ENCODE measurements at places on chromosomes 2 and 18.
A peak's percentile ranks its signal among the peaks of the same experiment; 100 is the strongest.

DNA sequence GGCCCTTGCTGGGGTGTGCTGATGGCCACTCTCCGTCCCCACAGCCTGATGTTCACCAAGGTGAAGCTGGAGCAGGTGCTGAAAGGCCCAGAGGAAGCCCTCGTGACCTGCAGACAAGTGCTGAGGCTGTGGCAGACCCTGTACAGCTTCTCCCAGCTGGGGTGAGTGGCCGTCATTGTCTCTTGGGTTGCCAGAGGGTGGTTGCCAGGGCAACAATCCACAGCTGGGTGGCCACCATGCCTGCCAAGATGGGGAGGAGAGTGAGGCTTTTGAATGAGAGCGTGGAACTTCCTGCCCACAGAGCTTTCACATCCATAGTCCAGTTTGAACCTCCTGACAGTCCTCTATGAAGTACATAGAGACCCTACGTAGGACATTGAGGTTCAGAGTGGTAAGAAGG is 108.8 kb downstream of the STPG4 start:
- no peak for DNase-seq

DNA sequence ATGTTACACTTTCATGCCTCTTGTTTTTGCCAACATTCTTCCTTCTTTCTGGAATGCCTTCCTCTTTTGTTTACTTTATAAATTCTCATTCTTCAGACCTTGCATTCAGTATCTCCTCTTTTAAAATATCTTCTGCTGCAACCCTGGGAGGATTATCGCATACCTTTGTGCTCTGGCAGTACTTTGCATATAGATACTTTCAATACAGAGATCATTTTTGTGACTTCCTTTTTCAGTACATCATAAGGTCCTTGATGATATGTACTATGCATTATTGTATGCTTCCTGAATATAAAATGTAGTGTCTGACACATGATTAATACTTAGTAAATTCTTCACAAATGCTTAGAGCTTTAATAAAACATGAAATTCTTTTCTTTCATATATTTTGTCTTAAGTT is 538.7 kb downstream of the TRIB2 start:
- no peak for DNase-seq

DNA sequence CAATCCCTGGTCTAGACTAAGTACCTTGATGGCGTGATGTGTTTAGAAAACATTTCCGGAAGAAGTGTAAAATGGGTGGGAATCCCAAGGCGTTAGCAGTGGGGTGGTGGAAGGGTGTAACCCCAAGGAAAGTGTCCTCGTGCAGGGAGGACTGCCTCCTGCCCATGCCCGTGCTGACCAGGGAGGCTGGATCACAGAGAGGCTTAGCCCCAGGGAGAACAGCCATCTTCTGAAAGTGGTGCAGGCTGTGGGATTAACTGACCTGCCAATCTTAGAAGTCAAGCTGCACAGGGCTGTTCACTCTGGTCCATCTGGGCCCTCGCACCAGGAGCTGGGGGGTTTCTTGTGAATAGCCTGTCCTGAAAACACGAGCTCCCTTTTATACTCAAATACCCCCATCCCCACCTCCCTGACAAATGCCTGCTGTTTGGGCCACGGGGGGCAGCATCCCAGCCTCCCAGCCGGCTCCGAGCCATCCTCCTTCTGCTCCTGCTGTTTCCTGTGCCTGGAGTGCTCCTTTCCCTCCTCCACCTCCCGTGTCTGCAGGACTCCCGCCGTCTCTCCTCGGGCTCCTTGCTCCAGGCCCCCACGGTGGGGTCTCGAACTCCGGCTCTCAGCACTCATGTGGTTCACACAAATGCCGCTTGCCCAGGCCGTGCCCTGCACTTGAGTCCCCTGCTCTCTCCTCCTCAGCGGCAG is 52.1 kb upstream of the PXDN start:
- no peak for DNase-seq

DNA sequence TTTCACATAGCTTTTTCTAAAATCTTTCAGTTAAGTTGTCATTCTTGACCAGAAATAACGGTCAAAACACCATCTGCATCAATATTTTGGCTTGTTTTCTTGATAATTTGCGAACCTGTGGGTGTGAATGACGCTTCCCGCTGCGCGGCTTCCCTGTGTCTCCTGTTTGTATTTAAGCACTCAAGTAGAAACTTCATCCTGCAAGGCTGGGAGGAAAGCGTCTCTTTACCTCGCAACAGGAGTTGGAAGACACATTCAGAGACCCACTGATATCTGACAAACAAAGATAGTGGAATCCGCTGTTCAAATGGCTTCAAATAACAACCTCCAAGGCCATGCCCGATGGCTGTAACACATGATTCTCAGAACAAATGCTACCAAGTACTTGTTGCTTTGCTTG is 704.9 kb downstream of the DCDC2C start:
- no peak for DNase-seq

DNA sequence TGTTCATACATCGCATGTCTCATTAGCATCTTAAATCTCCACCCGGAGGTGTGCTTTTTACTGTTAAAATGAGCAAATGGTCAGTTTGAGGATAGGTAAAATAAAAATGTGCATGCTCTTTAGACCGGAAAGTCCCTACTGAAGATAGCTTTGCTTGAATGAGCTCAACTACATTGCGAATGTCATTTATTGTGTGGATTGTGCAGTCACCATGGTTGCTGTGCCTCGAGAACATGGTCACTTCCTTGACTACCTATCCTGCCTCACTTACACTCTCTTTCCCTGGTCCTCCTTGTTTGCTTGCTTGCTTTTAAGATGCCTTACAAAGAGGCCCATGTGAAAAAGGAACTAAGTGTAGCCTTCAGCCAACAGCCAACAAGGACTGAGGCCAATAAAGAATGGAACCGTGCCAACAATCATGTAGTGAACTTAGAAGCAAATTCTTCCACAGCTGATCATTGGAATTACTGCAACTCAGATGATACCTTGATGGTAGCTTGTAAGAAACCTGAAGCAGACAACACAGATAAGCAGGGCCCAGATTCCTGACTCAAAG is 72.2 kb upstream of the BARD1 start:
- no peak for DNase-seq

DNA sequence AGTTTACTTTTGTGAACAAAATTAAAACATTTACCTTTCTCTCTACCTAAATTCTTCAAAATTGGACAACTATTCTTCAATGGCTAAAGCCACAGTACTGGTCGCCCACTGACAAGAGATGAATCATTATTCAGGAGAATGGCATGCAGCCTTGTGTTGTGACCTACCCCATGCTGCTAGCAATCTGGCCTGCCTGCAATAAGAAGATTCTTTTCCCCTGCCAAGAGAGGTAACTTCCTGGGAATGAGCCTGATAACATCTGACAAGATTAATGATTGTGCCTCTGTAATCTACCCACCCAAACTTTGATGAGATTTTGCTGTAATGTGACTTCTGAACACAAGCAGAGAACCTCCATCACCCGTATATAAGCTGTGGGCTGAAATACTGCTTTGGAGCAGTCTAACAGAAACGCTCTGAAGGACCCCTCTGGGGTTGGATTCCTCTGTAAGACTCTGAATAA is 47.0 kb upstream of the ST3GAL5 start:
- DNase-seq: peak; percentile 85

- DNase-seq: no peak
These were observed 20.0 kb downstream of the PASK start for GRCh38 chr2:241129086-241129871.

- peak; percentile 22 for DNase-seq
These were observed 193.0 kb upstream of the NETO1 start for GRCh38 chr18:73060666-73061288.

- DNase-seq: no peak
These were observed 35.5 kb upstream of the AQP4 start for GRCh38 chr18:26901020-26901419.

DNA sequence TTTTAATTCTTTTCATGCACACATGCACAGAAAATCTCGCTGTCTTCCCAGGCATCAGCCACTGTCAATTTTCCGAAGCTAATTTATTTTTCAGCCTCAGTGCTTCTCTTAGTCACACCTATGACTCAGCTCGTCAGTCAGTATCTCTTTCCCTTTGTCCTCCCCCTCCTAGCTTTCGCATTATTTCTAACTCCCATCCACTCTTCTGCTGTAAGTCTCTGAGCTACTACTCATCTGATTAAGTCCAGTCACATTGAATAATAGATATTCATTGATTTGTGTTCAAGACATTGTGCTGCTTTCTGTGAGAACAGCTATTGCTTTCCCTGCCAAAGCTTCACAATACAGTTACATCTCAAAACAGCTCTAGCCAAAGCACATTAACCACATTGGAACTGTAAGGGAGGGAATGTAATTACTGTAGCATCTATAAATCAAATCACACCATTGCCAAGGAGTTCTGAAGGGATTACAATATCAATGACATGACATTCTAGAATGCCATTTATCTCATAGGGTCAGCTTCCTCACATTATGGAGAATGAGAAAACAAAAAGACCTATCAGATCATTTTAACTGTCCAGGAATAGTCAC is 89.4 kb downstream of the SCN3A start:
- peak; percentile 81 for DNase-seq

DNA sequence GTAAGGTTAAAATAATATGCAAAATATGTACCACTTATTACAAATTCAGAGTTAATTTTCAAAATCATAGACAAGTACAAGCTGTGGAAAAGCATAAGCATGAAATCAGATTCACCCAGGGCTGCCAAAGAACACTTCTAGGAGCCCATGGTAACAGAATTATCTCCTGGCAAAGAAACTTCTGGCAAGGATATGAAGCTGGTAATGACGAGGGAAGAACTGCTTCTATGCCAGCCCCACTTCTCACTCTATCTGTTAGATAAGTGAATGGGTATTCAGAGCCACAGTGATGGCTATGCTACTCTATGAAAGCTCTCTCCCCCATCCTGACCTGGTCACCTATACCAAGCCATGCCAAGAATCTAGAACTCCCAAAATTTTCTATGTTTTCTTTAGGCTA is 36.9 kb upstream of the PDE1A start:
- DNase-seq: no peak

DNA sequence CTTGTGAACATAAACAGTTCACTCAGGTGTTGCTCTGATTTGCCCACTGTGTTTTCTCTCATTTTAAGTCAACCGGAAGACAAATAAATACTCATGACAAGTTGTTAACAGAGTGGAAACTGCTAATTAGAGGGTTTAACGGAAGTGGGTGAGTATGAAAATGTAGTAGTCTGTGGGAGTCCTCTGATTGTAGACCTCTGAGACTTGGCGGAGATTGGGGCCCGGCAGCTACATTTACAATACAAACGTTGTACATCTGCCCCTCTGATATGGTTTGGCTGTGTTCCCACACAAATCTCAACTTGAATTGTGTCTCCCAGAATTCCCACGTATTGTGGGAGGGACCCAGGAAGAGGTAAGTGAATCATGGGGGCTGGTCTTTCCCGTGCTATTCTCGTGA is 107.3 kb upstream of the FAM98A start:
- DNase-seq: no peak

DNA sequence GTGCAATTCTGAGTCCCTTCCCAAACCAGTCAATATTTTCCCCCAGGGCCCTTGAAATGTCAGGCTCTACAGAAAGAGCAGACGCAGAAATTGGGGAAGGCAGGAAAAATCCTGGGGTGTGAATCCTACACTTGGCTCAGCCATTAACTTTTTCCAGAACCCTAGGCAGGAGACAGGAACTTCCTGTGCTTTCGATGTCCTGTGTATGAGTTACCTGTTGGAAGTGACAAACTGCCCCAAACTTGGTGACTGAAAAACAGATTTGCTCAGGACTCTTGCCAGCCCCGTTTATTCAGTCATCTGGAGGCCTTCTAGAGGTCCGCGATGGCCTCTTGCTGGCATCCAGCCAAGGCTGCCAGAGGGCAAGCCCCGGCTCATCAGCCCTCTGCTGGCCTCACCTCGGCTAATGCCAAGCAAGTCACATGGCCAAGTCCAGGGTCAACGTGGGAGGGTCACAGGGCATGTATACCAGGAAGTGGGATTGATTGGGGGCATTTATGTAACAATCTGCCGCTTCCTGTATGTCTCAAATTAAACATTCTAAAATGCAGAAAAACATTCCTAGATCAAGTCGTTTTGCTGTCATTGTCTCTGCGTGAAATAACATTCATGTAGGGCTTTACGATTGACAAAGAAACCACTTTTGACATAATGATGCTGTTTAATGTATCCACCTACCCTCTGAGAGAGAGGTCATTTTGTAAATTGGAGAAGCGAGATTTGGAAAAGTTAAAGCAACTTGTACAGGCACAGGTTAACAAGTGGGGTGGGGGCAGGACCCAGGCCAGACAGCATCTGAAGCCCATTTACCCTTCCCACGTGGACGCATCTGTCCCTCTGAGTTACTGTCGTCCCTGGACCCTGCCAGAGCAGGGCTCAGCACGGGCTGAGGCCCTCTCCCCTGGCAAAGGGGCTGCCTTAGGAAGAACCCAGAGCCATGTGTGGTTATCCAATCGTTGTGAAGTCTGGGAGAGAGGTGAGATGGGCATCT is 179.4 kb downstream of the INHBB start:
- no peak for DNase-seq

GRCh38 chr2:148552675-148553331 is 91.7 kb upstream of the EPC2 start:
- no peak for DNase-seq

DNA sequence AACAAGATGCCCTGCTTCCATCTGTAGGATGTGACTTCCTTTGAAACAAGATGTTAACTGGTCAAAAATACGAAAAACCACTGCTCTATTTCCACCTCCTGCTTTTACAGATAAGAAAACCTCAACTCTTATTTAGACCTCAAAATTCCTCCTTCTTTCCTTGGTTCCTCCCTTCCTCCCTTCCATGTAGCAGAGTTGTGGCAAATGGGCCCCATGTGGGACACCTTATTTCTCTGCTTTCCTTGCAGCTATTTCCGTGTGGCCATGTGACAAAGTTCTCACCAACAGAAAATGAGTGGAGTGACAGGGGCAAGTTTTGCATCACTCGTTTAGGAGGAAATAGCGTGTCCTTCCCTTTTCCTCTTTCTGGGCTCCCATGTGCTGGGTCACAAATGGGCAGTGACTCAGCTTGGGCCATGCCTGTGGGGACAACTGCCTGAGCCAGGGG is 69.4 kb upstream of the SMAD2 start:
- no peak for DNase-seq

- DNase-seq: no peak
These were observed 383.2 kb downstream of the SOCS6 start for GRCh38 chr18:70671889-70672565.

DNA sequence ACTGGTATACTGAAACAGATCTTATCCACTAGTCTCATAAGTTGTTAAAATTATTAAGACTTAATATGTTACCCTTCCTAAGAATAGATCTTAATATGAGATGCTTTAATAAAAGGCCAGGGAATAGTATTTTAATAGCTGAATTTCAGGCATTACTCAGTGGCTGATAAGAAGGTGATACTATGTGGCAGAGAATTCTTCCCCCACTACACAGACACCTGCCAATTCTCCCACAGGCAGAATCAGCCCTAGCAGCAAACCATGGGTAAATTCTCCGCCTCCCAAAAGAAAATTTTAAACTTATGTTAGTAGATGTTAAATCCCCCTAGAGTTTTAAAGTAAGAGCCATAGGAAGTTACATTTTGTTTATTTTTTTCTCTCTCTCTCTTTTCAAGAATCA is 888.8 kb downstream of the LRP1B start:
- no peak for DNase-seq

- no peak for DNase-seq
These were observed 14.2 kb downstream of the INO80D start for GRCh38 chr2:206071807-206072206.

- DNase-seq: no peak
These were observed 51.1 kb upstream of the RAPH1 start for GRCh38 chr2:203586206-203586605.

GRCh38 chr2:58539973-58540372 is 298.8 kb upstream of the FANCL start:
- DNase-seq: peak; percentile 48
